Foreskin melanocyte (primary cell): ENCODE measurements at places on chromosomes 16 and 17.

GRCh38 chr16:67651039-67651438 is 6.1 kb downstream of the CARMIL2 start:
- DNase-seq: no peak

DNA sequence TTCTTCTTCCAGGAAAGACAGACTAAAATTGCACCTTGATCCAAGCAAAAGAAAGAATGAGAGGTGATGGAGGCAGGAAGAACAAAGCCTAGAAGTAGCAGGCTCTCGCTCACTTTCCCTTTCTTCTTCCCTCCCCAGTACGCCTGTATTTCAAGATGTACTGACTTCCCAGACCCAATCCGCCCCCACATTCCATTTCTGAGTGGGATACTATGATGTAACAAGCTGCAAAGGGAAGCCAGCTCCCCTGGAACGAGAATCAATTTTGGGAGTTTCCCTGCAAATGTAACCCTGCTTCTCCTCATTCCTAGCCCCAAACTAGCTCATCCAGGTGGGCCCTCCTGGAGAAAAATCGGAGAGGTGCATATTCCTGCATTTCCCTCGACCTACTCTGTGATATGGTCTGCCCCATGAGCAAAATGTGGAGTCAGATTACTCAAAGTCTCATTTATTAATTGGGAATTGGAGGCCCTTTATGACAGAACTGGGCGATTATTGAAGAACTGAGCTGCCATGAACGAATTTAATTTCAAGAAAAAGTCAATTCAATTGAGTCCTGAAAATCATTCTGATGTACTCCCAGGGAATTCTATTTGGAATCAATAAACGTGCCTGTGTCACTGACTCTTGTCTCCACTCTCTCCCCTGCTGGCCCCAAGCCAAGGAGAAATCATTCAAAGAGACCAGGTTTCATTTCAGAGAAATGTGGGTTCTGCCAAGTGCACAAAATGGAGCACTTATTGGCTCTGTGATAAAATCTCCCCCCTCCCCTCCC is 398.9 kb downstream of the SHISA9 start:
- DNase-seq: no peak

DNA sequence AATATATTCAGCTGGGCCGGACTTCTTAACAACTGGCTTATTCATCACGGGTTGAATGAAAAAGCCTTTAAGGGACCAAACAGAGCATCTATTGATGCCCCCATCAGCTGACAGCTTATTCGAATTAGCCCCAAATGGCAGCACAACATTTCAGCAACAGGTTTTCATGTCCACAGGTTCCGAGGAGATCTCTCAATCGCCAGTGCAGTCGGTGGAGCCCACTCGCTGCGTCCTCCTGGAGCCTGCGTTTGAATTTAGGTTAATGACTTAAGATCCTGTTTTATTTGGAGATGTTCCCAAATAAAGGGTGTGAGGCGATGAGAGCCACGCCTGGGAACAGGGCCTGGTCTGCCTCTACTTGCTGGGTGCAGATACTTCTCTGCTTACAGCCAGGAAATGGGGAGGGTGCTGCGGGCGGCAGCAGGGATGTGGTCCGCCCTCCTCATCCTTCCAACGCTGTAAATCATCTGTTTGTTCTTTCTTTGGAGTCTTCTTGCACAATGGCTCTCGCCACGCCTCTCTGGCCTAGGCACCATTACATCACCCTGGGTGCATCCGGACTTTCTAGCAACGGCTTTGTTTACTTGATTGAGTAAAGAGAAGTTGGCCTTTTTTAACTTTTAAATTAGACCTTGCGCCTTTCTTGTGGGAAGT is 22.6 kb downstream of the NDE1 start:
- DNase-seq: peak; percentile 98

- DNase-seq: no peak
Observed at GRCh38 chr17:44747566-44747965, 11.2 kb upstream of the ADAM11 start.

- no peak for DNase-seq
Observed at GRCh38 chr16:50185005-50185505, 31.9 kb downstream of the TENT4B start.

DNA sequence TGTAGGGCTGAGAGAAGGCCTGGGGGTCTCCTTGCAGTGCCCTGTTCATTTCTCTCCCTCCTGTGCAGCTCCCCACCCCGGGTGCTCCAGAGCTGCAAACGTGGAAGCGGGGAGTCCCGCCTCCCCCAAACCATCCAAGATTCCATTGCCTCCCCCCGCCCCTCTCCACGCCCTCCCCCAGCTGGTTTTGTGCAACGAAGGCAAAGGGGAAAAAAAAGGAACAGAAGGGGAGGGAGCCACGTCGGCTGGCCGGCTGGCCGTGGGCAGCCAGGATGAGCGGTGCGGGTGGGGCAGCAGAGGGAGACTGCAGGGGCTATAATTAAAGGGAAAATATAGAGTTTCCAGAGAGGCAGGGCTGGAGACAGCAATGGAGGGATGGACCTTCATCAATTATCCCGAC is 1.7 kb upstream of the COL1A1 start:
- DNase-seq: no peak
